IMR-90 (cell line): ENCODE measurements at places on chromosomes 12 and 14. TPM values are rescaled to one million over a fixed set of nuclear protein-coding genes. Genes with fewer than 3 reads are reported as not detected.
A peak's percentile ranks its signal among the peaks of the same experiment; 100 is the strongest.

GRCh38 chr12:52524898-52525591 is 4.9 kb upstream of the KRT5 start:
- DNase-seq: no peak

DNA sequence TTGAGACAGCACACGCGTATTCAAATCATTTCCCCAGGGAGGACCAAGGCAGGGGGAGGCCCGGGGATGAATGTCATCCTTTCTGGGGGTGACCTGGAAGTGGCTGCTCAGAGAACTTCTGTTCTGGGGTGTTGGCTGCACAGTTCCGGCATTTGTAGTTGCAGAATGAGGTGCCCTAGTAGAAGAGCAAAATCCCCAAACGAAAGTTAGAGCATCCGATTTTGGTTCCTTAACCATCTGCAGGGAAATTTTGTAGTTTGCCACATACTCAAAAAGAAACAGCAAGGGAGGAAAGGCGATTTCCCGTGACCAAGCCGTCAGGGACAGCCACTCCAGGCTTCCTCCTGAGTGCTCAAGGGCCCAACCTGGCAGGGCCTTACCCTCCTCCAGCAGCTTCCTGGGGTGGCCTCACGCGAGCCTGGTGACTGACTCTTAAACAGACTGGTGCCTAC is 13.0 kb upstream of the TRAF3 start:
- no peak for DNase-seq

DNA sequence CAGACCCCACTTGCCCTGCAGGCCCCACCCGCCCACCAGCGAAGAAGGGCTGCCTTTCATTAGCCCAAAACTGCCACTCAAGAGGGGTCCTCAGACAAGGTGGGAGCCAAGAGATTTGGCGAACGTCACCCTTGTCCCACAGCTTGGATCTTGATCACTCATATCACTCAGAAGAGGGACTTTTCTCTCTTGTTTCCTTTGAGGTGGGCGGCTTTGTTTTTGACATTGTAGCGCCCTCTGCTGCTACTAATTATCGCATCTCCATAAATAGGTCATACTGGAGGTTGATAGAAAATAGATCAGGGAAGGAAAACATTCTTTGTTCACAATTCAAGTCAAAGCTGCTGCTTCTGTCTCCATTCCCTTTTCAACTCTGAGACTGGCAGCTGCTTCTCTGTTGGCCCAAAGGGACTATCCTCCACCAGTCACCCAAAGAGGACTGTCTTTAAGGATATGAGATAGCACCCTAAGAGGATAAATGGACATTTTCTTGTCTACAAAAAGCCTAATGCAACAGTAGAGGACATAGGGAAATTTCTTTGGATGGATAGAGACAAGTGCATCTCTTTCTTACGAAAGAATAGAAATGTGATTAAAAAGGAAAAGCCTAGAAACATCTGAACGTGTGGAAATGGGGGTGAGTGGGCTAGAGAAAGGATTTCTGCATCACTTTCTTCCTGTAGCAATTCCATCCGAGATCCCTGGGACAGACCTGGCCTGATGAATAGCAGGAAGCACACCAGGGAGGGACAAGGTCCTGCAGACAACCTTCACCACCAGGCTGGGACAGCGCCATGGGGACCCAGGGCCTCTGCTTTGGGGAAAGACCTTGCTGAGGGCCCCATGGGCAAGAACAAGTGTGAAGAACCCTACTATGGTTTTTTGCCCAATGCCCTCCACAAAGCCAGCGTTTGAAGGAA is 115.8 kb downstream of the DAD1 start:
- DNase-seq: peak; percentile 25

DNA sequence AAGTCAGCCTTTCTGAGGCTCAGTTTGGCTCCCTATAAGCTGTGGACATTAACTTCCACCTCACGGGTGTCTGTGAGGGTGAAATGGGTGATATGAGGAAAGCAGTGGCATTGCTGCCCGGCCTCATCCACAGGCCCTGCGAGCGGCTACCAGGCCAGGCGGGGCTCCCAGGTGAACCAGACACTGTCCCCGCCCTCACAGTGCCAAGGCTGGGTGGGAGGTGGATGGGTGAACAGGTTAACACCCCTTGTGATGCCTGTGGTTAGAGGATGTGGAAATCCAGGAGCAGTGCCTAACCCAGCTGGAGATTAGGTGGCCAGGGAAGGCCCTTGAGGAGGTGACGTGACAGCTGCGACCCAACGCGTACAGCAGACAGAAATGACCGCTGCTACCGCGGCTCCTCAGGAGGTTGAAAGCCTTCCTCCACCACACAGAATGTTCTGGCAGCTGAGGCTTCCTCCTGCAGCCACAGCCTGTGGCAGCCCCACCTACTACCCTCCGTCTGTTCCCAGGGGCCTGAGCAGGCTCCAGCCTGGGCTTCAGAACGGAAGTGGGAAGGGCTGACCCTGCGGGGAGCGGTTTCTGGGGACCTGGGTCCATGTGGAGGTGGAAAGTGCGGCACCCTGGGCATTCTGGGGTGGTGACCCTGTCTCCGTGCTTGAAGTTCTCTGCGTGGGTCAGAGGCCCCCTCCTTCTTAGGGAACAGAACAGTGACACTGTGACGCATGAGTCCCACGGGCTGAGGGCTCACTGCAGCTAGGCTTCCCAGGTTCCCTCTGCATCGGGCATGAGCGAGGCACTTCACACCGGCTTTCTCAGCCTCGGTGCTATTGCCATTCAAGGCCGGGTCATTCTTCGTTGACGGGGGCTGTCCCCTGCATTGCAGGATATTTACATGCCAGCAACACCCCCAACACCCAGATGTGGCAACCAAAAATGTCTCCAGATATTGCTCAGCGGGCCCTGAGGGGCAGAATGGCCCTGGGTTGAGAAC is 9.7 kb downstream of the MMAB start:
- DNase-seq: no peak

GRCh38 chr12:18416412-18416811 is 155.1 kb downstream of the PIK3C2G start:
- DNase-seq: no peak

GRCh38 chr12:120169946-120170345 is 24.6 kb downstream of the GCN1 start:
- DNase-seq: no peak

DNA sequence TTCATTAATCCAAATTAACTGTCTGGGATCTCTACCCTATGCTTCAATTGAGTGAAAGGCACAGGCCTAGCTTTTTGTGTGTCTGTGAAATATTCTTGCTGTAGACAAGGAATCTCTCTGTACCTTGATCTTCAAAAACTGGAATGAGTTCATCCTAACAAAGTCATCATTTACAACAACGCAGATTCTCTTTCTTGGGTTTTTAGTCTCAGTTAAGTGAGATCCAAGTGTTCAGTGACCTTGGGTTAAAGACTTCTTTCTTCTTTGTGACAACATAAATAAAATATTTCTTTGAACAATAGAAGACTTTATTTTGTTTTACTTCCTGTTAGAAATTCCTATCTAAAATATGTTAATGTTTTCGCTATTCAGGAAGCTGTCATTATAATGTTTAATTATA is 192.2 kb upstream of the LMNTD1 start:
- DNase-seq: no peak

- no peak for DNase-seq
These were observed 207.8 kb upstream of the OTX2 start for GRCh38 chr14:57018065-57018464.

The ASIC1 gene
- polyA plus RNA-seq: 9.5 and 9.9 TPM in 2 replicates

The NANOG gene
- not detected in 2 replicates for polyA plus RNA-seq

The CMA1 gene
- polyA plus RNA-seq: not detected in 2 replicates

The TMEM120B gene
- polyA plus RNA-seq: 18.3 and 18.4 TPM in 2 replicates

The TESPA1 gene
- polyA plus RNA-seq: not detected in 2 replicates
